ENCODE measurements at places on chromosomes 1 and 21.

- DNase-seq = no peak
Measured at GRCh38 chr1:71566413-71566812, 485.6 kb upstream of the ZRANB2 start.

- no peak for DNase-seq
Measured at GRCh38 chr21:26047279-26047967, 123.1 kb downstream of the APP start.

GRCh38 chr1:19222979-19223824 lies 13.1 kb upstream of the UBR4 start:
- no peak for DNase-seq

- no peak for DNase-seq
Measured at GRCh38 chr1:5896706-5897660, 95.2 kb downstream of the NPHP4 start.

DNA sequence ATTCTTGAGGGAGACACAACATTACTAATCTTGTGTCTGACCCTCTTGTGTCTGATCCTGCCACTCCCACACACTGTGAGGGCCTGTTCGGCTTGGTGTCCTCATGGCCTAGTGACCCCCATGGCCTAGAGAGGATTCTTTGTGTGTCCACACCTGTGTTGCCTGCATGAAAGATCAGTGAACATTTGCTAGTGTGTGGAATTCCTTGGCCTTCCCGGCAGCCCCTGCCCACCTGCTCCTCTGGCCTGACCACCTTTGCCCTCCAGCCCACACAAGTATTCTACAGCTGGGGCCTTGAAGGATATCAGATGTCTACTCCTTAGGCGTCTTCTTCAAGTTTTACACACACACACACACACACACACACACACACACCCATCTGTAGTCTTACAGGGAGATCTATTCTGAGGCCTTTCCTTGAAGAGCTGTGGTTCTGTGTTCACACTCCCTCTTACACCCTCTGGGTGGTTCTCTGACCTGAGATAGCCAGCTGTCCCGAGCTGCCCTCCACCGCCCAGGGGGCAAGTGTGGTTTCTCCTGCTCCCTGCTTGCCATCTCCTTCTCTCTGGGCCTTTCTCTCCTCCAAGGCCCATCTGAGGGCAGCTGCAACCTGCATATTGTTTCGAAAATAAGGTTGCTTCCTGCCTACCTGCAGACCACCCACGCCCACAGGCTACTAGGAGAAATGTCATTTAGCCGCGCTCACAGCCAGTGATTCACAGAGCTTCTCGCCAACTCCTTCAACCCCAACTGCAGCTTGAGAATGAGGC lies 45.4 kb downstream of the CD247 start:
- DNase-seq = no peak

GRCh38 chr1:23039308-23039826 lies 20.1 kb downstream of the KDM1A start:
- no peak for DNase-seq

GRCh38 chr1:156705321-156705917 lies at the start of gene CRABP2:
CRABP2 (minus strand) TSS chr1:156705583; CDS start chr1:156705446, 137 bp downstream.
- DNase-seq = no peak

DNA sequence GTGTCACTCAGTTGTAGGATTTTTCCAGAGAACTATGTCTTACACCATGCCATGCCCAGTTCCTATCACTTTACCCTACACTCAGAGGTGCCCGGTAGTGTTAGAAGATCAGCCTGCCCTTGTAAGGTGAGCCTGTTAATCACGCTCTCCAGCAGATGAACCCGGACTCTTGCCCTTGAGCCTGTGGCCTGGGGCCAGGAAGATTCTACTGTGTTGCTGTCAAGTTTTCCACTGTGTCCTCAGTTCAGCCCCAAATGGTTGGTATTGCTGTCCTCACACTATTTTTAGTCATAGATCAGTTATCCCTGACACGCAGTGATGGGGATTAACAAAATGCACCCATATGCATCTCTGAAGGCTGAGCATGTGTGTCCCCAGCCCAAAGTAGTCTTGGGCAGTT lies 105.0 kb upstream of the SPAG17 start:
- no peak for DNase-seq

GRCh38 chr1:6322161-6322560 lies 61.3 kb upstream of the GPR153 start:
- no peak for DNase-seq

GRCh38 chr1:68811806-68812205 lies 314.9 kb upstream of the DEPDC1 start:
- DNase-seq = no peak

DNA sequence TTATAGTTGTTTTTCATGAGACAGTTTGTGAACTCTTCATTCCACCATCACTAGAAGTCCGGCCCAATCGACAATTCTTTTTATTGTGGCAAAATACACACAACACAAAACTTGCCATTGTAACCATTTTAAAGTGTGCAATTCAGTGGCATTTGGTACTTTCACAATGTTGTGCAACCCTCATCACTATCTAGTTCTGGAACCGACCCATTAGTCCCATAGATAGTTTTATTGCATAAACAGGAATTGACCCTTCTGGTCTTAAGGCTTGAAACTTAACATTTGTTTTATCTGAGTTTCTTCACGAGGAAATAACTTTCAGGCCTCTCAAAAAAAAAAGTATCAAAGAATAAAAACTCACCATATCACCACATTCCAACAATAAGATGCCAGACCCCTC lies 8.8 kb upstream of the PPIE start:
- no peak for DNase-seq

DNA sequence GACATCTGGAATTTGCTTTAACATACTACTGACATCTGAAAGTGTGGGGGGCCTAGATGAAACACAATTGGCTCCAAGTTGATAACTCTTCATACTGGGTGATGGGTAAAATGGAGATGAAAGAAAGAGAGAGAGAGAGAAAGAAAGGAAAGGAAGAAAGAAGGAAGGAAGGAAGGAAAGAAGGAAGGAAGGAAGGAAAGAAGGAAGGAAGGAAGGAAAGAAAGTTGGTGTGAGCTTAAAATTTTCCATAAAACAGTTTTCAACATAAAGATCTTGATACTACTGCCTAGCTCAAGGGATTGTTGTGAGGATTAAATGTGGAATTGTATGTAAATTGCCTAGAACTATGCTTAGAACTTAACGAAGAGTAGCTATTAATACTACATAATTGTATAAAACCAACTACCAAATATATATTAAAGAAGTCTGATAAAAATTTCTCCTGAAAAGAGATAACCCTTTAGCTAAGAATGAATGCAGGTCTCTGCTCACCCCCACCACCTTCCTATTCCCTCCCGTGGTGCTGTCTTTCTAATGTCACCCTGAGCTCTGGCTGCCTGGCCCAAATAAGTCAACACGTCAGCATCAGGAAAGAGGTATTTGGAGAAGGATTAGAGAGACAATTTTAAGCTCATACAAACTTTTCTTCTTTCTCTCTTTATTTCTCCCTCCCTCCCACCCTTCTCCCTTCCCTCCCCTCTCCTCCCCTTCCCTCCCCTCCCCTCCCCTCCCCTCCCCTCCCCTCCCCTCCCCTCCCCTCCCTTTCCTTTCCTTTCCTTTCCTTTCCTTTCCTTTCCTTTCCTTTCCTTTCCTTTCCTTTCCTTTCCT lies 89.3 kb upstream of the SGIP1 start:
- DNase-seq = no peak

GRCh38 chr21:23955135-23955843 lies 1652.0 kb downstream of the MRPL39 start:
- DNase-seq = no peak

- no peak for DNase-seq
Measured at GRCh38 chr1:11308699-11309224, 35.8 kb downstream of the UBIAD1 start.

GRCh38 chr1:116092752-116093489 lies 18.3 kb upstream of the MAB21L3 start:
- no peak for DNase-seq
